Esophagus muscularis mucosa (tissue), 4 donors: ENCODE measurements at places on chromosomes 6 and 20.

DNA sequence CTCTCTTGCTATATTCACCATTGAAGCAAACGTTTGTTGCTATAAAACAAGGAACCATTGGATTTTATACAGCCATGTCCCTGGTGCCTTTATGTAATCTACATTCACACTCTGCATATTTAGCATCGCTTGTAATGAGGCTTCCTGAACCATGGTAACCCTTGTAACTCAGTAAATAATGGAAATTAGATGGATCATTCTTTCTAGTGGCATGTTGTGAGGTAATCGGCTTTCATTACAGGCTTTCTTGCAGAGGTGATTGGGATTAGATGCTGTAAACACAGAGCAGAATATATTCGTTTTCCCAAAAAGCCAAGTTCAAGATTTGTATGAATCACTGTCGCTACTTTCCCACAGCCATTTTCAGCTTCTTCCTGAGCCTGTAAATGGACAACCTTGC is 36.1 kb downstream of the SMPDL3A start:
- no peaks in the 10 kb centered on the region for H3K27me3 ChIP-seq
- no peaks in the 10 kb centered on the region for H3K36me3 ChIP-seq
- H3K4me3 ChIP-seq, result no peak overlapping the region
- H3K27ac ChIP-seq, result no peak overlapping the region

- no peak for DNase-seq
- H3K27ac ChIP-seq, result no peak overlapping the region
- no peaks in the 10 kb centered on the region for H3K27me3 ChIP-seq
- H3K4me1 ChIP-seq, result no peaks in the 10 kb centered on the region
These were observed 79.2 kb upstream of the BACH2 start for GRCh38 chr6:90375681-90376439.

GRCh38 chr20:32539026-32539816 is 45.9 kb downstream of the NOL4L start:
- H3K27ac ChIP-seq, result no peak overlapping the region
- no peak for DNase-seq
- H3K4me1 ChIP-seq, result peaks cover 37% of the 10 kb centered on the region
- no peaks in the 10 kb centered on the region for H3K36me3 ChIP-seq
- no peak overlapping the region for H3K4me3 ChIP-seq

DNA sequence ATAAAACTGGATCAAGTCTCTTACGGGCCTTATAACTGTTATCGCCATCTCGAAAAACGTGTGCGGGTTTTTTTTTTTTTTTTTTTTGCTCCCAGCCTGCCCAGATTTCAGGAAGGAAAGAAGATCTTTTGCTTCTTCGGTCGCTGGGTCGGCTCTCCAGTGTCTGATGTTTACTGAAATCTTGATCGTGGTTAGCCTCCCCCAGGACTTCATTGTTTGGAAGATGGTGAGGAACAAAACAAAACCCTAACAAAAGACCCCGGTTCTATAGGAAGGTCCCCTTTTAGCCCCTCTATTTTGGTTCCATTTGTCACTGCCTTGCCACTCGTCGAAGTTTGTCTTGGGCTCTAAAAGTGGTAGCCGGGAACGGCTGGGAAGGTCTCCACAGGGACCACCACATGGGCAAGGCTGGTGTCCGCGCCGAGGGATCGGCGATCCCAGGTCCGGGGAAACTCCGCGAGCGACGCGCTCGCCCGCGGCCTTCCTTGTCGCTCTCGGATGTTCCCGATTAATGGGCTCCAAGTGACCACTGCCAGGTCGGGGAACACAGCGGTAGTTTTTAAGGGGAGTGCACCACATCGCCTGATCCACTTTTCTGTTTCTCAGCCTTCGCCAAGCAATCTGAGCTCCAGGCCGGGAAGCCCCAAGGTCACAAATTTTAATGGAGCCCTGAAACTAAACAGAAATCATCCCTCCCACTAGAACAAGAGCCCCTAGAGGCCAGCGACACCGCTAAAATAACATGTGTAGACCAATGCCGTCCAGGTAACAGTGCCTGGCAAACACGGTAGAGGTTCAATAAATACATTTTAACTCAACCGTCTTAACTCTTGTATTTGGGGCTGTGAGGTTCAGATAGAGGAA is 27.0 kb downstream of the TRIM27 start:
- no peaks in the 10 kb centered on the region for H3K36me3 ChIP-seq
- H3K4me1 ChIP-seq, result peaks cover 12% of the 10 kb centered on the region
- peak overlapping the region; percentile 89 for H3K27ac ChIP-seq
- no peaks in the 10 kb centered on the region for H3K27me3 ChIP-seq
- H3K4me3 ChIP-seq, result peak overlapping the region; percentile 63

- H3K27ac ChIP-seq, result no peak overlapping the region
- H3K36me3 ChIP-seq, result no peaks in the 10 kb centered on the region
- peaks cover 18% of the 10 kb centered on the region for H3K27me3 ChIP-seq
- no peak for DNase-seq
- H3K4me3 ChIP-seq, result no peak overlapping the region
- no peaks in the 10 kb centered on the region for H3K4me1 ChIP-seq
These were observed 30.9 kb upstream of the TULP1 start for GRCh38 chr6:35543459-35544193.

DNA sequence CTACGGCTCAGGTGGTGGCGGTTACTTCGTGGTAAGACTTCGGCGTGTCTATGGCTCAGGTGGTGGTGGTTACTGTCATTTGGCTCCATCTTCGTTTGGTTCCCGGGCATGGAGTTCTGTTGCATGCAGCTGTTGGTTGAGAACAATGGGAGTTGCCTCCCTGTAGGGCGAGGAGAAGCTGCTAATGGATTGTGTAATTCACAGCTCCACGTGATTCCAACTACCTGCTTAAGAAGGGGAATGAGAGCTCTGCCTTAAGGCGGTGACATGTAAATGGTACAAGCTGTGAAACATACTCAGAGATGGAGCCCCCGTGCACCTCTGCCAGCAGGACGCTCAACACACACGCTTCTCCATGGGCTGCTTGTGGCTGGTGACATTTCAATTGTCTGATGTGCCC is 12.4 kb upstream of the DACT2 start:
- no peak for DNase-seq
- H3K27me3 ChIP-seq, result no peaks in the 10 kb centered on the region
- H3K36me3 ChIP-seq, result no peaks in the 10 kb centered on the region
- no peak overlapping the region for H3K4me3 ChIP-seq
- H3K27ac ChIP-seq, result no peak overlapping the region
- H3K4me1 ChIP-seq, result no peaks in the 10 kb centered on the region

- H3K27me3 ChIP-seq, result no peaks in the 10 kb centered on the region
- no peak for DNase-seq
- H3K4me3 ChIP-seq, result no peak overlapping the region
- peaks cover 21% of the 10 kb centered on the region for H3K4me1 ChIP-seq
- H3K36me3 ChIP-seq, result no peaks in the 10 kb centered on the region
These were observed 498.3 kb upstream of the SULF2 start for GRCh38 chr20:48283470-48284110.

DNA sequence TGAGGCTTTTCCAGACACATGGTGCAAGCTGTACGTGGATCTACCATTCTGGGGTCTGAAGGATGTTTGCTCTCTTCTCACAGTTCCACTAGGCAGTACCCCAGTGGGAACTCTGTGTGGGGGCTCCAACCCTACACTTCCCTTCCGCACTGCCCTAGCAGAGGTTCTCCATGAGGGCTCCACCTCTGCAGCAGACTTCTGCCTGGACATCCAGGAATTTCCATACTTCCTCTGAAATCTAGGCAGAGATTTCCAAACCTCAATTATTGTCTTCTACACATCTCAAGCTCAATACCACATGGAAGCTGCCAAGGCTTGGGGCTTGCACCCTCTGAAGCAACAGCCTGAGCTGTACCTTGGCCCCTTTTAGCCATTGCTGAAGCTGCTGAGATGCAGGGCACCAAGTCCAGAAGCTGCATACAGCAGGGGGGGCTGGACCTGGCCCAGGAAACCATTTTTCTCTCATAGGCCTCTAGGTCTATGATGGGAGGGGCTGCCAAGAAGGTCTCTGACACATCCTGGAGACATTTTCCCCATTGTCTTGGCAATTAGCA is 11.6 kb downstream of the PDSS2 start:
- no peaks in the 10 kb centered on the region for H3K36me3 ChIP-seq
- H3K27me3 ChIP-seq, result no peaks in the 10 kb centered on the region
- no peak overlapping the region for H3K27ac ChIP-seq
- DNase-seq, result no peak

GRCh38 chr6:74942130-74942529 is 263.7 kb downstream of the COL12A1 start:
- H3K4me3 ChIP-seq, result no peak overlapping the region
- H3K27me3 ChIP-seq, result no peaks in the 10 kb centered on the region
- H3K27ac ChIP-seq, result no peak overlapping the region

DNA sequence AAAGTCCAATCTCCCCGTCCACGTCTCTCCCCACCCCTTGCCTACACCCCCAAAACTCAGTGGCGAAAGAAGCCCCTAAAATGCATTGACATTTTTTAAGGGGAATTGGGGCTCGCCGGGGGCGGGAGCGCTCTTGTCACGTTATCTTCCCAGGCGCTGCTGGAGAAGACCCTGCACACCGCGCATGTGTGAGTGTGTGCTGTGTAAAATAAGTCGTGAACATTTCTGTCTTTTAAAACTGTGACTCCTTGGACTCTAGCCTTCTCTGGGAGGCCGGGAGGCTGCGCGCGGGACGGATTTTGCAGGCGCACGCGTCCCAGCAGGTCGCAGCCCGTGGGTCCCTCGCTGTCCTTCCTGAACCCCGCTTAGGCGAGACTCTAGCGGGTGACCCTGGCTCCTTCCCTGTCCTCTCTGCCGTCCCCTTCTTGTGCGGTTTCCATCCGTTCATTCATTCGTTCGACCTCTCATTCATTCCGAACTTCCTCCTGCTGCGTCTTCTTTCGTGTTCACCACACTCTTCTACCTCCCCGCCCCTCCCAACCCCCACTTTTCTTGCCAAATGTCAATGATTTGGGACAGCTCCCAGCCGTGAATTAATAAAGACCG is 2.2 kb downstream of the NRN1 start:
- peaks cover 89% of the 10 kb centered on the region for H3K27me3 ChIP-seq
- H3K4me3 ChIP-seq, result peak overlapping the region; percentile 48
- no peaks in the 10 kb centered on the region for H3K36me3 ChIP-seq
- peak overlapping the region; percentile 54 for H3K27ac ChIP-seq
- DNase-seq, result no peak

DNA sequence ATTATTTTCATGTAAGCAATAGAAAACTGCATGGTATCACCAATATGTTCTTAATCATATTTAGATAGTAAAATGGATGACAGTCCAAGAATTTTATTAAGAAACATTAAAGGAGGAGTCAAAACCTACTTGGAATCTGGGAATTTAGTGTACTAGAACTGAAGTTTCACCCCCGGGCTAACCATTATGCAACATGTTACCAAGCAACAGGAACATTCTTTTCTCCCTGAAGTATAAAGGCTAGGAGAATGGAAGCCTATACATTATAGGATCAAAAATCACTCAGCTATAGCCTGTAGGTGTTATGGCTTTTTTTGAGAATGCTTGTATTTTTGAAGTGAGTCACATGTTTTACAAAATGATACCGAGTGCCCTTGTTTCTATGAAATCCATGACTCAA is 538.3 kb downstream of the GRIK2 start:
- no peaks in the 10 kb centered on the region for H3K4me1 ChIP-seq
- H3K4me3 ChIP-seq, result no peak overlapping the region
- no peak overlapping the region for H3K27ac ChIP-seq
- no peaks in the 10 kb centered on the region for H3K27me3 ChIP-seq
- no peaks in the 10 kb centered on the region for H3K36me3 ChIP-seq

- H3K4me1 ChIP-seq, result peaks cover 58% of the 10 kb centered on the region
- no peaks in the 10 kb centered on the region for H3K36me3 ChIP-seq
- H3K27me3 ChIP-seq, result no peaks in the 10 kb centered on the region
- DNase-seq, result peak; percentile 80
- H3K27ac ChIP-seq, result peak overlapping the region; percentile 85
These were observed 96.8 kb downstream of the ARMC2 start for GRCh38 chr6:108944707-108945680.

- no peak for DNase-seq
- H3K4me1 ChIP-seq, result peaks cover 19% of the 10 kb centered on the region
- H3K27ac ChIP-seq, result no peak overlapping the region
- no peaks in the 10 kb centered on the region for H3K27me3 ChIP-seq
These were observed 39.2 kb downstream of the DPPA5 start for GRCh38 chr6:73314577-73315492.

DNA sequence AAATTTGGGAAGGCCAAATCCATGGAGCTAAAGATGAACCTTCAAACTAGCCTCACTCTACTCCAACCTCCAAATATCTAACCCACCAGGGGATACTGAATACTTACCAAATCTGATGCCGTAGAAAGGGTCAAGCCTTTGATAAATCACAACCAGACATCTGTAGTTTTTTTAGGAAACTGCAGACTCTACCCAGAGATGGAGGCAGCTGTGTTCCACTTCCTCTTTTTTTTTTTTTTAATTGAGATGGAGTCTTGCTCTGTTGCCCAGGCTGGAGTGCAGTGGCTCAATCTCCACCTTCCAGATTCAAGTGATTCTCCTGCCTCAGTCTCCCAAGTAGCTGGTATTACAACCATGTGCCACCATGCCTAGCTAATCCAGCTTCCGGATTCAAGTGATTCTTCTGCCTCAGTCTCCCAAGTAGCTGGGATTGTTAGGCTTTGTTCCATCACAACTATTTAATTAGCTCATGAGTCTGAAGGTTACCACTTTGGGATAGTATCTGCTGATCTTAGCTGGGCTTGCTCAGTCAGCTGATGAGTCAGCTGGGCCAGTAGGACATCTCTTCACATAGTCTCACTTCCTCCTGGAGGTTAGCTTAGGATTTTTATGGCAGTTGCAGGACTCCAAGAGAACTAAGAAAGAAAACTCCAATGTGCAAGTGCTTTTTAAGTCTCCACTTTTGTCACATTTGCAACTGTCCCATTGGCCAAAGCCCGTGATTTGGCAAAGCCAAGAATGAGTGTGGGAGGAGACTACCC is 13.3 kb downstream of the FRK start:
- H3K27me3 ChIP-seq, result no peaks in the 10 kb centered on the region
- no peak overlapping the region for H3K4me3 ChIP-seq
- no peaks in the 10 kb centered on the region for H3K36me3 ChIP-seq
- no peak for DNase-seq
- no peaks in the 10 kb centered on the region for H3K4me1 ChIP-seq

- H3K4me1 ChIP-seq, result no peaks in the 10 kb centered on the region
- H3K27me3 ChIP-seq, result peaks cover 83% of the 10 kb centered on the region
- DNase-seq, result no peak
- H3K4me3 ChIP-seq, result no peak overlapping the region
- no peaks in the 10 kb centered on the region for H3K36me3 ChIP-seq
These were observed 40.1 kb downstream of the CDH22 start for GRCh38 chr20:46268131-46268614.

DNA sequence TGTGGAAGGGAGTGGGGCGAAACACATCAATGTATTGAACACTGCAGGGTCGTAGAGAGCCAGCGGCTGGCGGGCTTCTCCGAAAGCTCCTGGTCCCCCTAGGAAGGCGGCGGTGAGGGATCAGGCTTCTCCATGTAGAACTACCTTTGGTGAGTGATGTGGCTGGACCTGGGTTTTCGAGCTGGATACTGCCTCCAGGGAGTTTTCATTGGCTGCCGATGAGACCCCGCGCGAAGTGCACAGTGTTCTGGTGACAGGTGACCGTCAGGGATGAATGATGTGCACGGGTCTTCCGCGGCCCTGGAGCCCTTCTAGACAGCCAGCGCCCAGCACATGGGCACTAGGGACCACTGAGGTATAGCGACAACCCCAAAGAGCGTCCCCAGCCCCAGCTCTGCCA is 16.4 kb downstream of the ABT1 start:
- peaks cover 16% of the 10 kb centered on the region for H3K27me3 ChIP-seq
- no peak for DNase-seq
- H3K36me3 ChIP-seq, result no peaks in the 10 kb centered on the region
